Stimulated activated CD4-positive, alpha-beta T cell treated with anti-CD3 and anti-CD28 coated beads, TNF-alpha, amount 100 ng/mL, for 48 hours (primary cell): ENCODE measurements at places on chromosomes 5 and 9.

- peak; percentile 37 for DNase-seq
These were observed 87.6 kb downstream of the ERP44 start for GRCh38 chr9:100011062-100011681.

GRCh38 chr5:33167541-33167940, 273.2 kb upstream of the TARS1 start:
- DNase-seq = no peak

DNA sequence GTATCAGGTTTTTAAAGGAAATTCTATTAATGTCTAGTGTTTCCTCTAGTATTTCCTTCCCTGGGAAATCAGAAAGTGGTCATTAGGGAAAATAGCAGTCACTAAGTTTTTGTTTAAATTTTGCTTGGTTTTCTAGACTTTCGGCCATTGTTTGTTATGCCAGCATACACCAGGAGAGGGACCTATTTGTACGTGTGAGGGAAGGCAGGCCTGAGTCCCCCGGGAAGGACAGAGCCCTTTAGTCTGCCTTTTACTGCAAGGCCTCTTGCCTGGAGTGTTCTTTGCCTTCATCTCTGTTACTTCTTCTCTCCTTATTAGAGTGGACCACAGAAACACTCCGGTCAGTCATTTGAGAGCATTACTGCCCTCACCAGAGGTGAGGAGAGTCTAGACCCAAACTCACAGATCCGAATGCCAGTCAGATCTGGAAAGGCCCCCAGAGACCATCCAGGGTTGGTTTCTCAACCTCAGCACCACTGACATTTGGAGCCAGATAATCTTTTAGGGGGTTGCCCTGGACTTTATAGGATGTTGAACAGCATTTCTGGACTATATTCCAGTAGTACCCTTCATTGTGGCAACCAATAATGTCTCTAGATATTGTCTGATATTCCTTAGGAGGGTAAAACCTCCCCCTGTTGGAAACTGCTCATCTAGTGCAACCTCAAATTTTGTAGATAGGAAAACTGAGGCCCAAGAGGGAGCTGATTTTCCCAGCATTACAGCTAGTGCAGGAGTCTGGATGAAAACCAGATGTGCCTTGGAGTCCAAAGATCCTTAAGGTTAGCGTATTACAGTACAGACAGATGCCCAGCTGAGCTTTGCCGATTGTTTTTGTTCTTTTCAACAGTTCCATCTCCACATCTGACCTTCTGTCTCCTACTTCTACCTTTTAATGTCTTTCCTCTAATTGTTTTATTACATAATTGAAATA, 93.0 kb upstream of the NIPAL4 start:
- DNase-seq = no peak

DNA sequence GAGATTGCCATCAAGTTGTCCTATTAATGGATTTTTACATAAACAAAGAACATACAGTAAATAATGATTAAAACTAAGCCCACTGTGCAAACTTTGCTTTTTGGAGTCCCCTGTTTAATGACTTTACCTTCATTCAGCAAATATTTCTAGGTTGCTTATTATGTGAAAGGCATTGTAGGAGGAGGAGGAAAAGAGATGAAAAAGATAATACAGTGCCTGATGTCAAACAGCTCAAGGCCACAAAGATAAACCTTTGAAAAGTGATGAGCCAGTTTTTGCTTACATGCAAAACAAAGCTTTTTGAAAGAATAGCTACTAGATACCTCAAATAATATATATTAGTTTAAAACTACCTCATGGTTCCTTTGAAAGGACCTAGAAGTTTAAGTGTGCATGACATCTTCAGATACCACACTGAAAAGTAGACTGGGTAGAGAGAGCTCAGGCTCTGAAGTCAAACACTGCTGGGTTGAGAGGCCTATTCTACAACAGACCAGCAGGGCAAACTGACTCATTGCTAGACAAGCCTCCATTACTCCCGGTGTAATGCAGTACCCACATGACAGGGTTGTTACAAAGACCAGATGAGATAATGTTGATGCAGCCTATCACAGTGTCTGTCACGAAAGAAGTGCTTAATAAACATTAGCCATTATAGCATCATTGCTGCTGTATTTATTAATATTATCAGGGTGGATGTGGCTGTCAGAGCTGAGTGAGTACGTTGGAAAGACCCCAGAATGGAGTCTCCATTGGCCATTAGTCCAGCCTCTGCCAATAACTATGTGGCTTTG, 11.8 kb downstream of the DEPDC1B start:
- DNase-seq = no peak

- DNase-seq = no peak
These were observed 5.9 kb downstream of the SSNA1 start for GRCh38 chr9:137194388-137194787.

GRCh38 chr9:101737705-101738565, 512 bp downstream of the GRIN3A start:
- DNase-seq = no peak

DNA sequence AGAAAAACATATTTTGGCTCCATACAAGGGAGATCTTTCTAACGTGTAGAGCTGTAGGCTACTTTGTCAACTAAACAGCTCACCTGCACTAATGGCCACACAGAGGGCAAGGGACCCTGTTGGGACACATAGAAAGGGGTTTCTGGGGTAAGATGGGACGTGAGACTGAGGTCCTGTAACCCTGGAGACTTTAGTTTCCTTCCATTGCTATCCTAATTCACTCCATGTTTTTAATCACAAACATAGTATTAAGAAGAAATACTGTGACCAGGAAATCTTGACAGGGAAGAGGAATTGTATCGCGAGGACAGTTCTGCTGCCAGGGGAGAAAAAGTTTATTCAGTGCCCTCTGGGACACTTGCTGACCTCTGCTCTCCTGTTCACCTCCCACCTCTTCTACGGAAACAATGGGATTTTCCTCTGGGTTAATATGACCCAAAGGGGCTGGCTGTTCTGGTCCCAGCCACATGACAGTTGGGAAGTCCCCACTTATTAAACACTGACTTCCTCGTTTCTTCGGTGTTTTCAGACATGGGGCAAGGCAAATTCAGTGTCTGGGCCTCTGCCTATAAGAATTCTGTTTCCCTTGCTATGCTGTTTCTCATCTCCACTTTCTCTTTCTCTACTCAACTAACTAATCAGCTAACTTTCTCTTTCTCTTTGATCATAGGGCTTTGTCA, 106.9 kb upstream of the SEMA6A start:
- no peak for DNase-seq
